ENCODE measurements at places on chromosomes 3 and 15. TPM values are rescaled to one million over a fixed set of nuclear protein-coding genes. Genes with fewer than 3 reads are reported as not detected.
A peak's percentile ranks its signal among the peaks of the same experiment; 100 is the strongest.

ZCWPW2 gene
- total RNA-seq = 0.88 TPM

TERC gene
- 144 TPM for total RNA-seq

SLITRK3 gene
- not detected for total RNA-seq

IGDCC3 gene
- not detected for total RNA-seq

- DNase-seq = no peak
Observed at GRCh38 chr3:97662762-97663161, 101.8 kb upstream of the ARL6 start.

FRMD5 gene
- total RNA-seq = 3.3 TPM

TLNRD1 gene
- total RNA-seq = 7.1 TPM

ZBTB38 gene
- total RNA-seq = 181 TPM

GRCh38 chr3:57484563-57484962 lies 59.6 kb downstream of the DNAH12 start:
- no peak for DNase-seq

- no peak for DNase-seq
Observed at GRCh38 chr3:71102111-71102983, 481.2 kb downstream of the FOXP1 start.

SOX14 gene
- total RNA-seq = not detected

DNA sequence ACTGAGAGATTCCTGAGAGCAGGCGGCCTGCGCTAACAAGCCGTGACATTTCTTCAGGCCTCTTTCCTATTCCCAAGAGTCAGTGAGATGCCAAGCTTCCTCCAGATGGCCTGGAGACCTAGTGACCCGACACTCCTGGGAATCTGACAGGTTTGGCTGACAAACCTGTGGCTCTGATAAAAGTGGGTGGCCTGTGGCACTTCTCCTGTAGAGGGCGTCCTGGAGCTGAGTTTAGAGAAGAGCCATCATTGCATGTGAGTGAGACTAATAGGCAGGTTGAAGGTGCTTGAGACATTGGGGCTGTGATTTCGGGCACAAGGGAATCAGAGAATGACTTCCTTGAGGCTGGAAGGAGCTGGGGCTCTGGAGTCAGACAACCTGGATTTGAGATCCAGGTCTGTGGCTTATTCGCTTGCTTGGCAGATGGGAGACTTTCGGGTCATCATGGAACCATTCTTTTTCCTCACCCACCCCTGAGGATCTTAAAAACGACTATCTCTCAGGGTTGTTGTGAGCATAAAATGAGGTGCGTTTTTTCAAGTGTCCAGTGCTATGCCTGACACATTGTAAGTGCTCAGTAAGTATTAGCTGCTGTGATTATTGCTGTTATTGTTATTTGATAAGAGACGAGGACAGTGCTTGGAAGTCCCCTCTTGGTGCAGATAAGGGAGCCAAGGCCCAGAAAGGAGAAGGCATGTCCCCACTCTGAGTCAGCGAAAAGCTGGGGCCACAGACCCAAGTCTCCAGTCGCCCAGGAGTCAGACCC lies 77.2 kb downstream of the SCN10A start:
- peak; percentile 77 for DNase-seq

GRCh38 chr3:23474580-23475357 lies 271.6 kb downstream of the UBE2E2 start:
- no peak for DNase-seq

DNA sequence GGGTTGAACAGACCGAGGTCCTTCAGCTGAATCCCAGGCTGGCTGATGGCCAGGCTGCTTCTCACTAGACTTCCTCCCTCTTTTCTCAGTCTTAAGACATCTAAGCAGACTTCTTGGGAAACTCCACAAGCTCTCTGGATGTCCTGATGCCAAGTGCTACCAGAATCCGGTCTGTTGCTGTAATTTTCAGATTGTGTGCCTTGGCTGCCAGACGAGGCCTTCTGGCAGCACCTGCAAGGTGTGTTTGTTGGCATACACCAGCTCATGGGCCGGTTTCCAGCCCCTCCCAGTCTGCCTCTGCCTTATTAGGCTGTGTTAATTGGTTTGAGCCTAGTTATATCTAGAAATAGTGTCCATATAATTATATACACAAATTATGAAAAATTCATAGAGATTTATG lies 120.6 kb downstream of the TNIK start:
- no peak for DNase-seq

DNA sequence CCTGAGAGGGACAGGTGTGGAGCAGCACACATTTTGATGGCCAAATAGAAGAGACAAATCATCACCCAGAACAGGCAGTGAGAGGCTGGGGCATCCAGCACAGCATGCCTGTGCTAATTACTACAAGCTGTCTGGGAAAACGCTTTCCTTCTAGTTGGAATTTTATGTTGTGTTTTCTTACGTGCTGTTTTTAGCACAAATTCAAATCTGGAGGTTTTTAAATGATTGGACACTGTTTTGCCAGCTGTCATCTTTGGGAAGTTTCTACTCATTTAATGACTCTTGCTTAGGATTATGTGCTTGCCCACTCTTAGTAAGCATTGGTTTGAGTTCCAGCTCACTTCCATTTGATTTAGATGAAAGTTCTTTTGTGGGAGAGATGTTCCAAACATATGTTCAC lies 43.5 kb downstream of the EAF1 start:
- DNase-seq = peak; percentile 63

- DNase-seq = no peak
Observed at GRCh38 chr3:150285601-150286000, 122.5 kb upstream of the TSC22D2 start.

DNA sequence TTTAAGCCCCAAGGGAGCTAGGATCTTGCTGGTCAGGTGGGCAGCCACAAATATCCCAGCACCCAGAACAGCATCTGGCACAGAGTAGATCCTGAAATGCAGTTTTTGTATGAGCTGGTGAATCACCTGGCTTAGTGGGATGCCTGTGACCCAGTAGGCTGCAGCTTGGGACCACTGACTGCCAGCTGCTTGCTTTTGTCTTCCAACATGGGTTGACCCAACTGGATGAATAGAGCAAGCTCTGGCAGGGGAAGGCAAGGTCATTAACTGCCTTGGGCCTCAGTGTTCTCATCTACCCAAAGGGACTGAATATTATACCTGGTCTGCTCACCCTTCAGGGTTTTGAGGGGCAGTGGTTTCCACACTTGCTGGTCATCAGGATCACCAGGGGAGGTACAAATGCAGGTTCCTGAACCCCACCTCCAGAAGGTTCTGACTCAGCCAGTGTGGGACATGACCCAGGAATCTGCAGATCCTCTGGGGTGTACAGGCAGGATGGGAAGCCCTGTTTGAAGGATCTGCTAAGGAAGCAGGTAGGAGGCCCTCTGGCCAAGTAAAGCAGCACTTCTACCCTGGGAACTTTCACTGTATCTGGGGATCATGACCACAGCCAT lies 55.4 kb downstream of the ITGA11 start:
- no peak for DNase-seq

CYP8B1 gene
- total RNA-seq = not detected

DNA sequence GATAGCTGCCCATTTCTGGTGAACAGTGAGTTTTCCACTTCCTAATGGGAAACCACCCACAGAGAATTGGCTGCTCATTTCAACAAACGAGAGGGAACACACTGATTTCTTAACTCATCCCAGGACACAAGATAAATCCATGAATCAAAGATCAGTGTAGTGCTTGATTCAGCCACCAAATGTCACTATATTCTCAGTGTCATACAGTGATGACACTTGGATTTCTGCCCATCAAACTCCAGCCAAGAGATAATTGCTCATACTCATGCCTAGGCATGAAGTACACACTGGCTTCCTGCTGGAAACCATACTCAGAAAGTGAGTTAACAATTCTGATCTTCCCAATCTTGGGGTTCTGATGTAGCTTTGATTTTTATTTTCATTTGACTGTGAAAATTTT lies 35.4 kb upstream of the GRM7 start:
- no peak for DNase-seq

GP9 gene
- not detected for total RNA-seq

DNA sequence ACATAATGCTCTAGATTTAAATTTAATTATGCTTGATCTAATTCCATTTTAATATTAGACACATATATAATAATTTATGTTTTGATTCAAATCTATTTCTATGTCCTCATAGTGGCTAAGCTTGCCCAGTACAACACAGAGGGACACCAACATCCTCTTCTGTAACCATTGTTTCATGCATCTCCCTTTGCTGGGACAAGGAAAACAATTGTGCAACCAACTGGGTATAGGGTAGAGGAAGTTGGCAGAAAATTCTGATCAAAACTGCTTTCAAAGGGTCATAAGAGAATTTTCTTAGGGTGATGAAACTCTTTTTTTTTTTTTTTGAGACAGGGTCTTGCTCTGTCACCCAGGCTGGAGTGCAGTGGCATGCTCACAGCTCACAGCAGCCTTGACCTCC lies 121.4 kb upstream of the SGO1 start:
- DNase-seq = no peak

AHSG gene
- total RNA-seq = not detected

DNA sequence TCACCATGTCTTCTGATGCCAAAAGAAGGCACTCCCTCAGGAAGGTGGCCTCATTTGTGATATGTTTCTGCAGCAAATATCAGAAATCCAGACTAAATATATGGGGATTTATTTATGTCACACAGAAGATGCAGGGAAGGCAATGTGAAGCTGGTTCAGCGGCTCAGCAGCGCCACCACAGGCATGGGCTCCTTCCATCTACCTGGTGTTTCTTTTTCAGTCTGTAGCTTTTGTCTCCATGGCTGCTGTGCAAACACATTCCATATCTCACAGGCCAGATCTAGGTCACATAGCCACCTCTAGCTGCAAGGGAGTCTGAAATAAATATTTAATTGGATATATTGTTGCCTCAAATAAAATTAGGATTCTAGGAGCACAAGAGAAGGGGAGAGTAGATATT lies 502.1 kb upstream of the IL12A start:
- DNase-seq = no peak

DNA sequence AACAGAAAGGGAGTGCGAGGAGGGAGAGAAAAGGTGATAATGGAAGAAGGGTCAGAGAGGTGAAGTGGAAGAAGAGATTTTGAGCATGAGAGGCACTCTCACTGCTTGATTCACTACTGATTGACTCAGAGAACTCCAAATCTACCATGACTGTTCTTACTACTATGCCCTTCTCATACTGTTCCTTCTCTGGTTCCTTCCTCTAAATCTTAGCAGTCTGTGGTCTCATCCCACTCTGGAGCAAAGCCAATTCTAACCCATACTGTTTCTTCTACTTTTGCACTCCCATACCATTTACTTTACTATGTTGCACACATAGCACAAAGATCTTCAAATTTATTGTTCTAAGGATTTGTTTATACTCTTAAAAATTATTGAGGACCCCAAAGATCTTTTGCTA lies 100.8 kb downstream of the DTWD1 start:
- DNase-seq = no peak

Measured in osteoblast (primary cell).